ENCODE measurements at places on chromosomes 5 and 9.
A peak's percentile ranks its signal among the peaks of the same experiment; 100 is the strongest.

GRCh38 chr9:137161558-137162486, 8.0 kb downstream of the LRRC26 start:
- no peak for DNase-seq

DNA sequence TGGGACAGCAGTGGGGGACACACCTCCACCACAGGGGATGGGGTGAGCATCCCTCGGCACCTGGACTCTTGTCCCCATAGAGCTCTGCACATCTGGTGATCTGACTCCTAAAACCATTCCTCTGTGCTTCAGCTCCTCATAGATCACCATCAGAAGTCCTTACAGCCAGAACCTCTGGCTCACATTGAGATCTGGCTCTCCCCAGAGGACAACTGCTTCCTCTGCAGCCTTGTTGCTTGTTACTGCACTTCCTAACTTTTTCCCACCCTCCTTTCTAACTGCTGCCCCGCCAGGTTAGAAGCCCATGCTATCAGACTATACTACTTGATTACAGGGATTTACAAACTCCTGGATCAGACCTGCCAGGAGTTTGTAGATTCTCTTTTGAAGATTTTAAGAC, 64.5 kb downstream of the ARSB start:
- peak; percentile 44 for DNase-seq

DNA sequence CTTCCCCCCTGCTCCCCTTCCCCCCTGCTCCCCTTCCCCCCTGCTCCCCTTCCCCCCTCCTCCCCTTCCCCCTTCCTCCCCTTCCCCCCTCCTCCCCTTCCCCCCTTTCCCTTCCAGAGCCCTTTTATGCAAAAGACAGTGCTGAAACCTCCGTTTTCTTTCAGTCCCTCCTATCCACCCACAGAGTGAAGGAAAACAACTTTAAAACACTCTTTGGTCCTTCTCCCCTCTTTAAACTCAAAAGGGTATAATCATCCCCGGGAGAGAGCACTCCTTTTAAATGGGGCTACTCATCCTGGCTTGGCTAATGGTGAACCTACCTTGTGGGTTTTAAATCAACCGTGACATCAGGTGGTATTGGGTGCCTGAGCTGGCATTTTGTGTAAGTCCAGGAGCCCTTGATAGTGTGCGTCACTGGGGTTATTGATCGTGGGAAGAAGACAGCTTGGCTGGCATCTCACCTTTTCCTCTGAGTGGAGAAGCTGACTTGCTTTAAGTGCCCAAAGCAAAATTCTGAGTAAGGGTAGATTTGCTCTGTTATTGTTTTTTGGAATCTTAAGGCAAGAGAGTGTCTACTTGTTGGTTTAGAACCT, 2.7 kb downstream of the LARP1 start:
- DNase-seq = no peak

GRCh38 chr5:92402956-92403702, 1020.0 kb upstream of the ARRDC3 start:
- no peak for DNase-seq

- no peak for DNase-seq
Observed at GRCh38 chr5:132651838-132652469, 6.0 kb upstream of the IL13 start.

- no peak for DNase-seq
Observed at GRCh38 chr5:105659396-105659795, 2011.3 kb downstream of the EFNA5 start.

- no peak for DNase-seq
Observed at GRCh38 chr9:114300153-114300845, 22.6 kb upstream of the ORM1 start.

DNA sequence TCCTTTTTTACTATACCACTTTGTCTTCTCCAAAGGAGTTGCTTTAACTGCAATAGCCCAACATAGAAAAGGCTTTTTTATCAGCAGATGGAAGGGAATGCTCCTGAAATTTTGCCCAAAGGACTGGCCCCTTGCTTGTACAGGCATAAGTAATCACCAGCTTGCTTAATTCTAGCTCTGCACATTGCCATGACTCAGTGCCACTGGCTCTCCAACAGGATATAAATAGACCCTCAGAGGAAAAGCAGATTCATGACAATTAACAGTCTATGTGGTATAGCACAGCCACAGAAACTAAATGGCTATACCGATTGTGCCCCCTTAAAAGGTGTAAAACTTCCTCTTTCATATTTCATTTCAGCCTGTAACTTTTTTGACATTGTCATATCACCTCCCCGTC, 227.0 kb downstream of the ZNF608 start:
- DNase-seq = no peak

GRCh38 chr9:115599898-115600297, 481.9 kb upstream of the TNC start:
- DNase-seq = no peak

GRCh38 chr5:41057231-41057630, 13.9 kb downstream of the MROH2B start:
- DNase-seq = no peak

Measured in A549 (cell line).